Stimulated activated CD8-positive, alpha-beta memory T cell treated with anti-CD3 and anti-CD28 coated beads, Interleukin-2, amount 100 ng/mL, for 1 hour (primary cell): ENCODE measurements at places on chromosomes 4 and X.

GRCh38 chr4:7658341-7659204 is 223.8 kb upstream of the PSAPL1 start:
- DNase-seq = no peak

DNA sequence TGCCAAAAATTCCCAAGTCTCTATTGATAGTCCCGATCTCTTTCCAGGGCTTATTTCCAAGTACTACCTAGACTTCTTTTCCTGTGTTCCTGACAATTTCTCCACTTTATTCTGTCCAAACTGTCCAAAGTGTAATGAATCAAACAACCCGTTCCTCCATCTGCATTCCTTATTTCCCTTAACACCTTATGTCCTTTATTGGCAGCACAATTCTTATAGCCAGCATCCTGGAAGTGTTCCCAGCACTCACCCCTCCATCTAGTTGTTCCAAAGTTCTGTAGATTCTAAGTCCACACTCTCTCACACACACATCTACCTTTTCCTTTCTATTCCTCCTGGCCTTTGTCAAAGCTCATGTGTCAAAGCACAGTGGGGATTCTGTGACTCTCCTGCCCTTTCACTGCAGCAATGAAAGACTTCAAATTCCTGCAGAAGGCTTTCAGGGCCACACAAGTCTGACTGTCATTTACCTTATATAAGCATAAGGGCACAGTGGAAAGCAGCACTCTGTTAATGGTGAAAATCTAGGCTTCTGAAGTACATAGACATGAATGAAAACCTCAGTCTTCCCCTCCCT is 22.1 kb downstream of the LIMCH1 start:
- DNase-seq = no peak

GRCh38 chrX:20729416-20729815 is 462.7 kb upstream of the RPS6KA3 start:
- DNase-seq = no peak

DNA sequence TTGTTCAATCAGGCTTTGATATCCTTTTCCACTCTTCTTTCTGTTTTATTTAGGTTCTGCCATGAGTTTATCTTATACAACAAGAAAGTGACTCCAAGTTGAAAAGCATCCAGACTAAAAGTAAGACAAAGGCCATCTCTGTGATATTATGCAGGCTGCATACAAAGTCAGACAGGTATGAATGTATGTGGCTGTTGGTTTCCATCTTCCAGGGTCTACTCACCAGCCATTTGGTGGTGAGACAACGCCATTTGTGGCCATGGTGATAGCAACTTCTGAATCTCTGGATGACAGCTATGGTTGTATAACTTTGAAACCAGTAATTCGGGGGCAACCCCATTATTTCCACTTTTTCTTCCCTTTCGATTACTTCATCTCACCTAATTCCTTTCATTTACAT is 17.2 kb upstream of the MSL3 start:
- DNase-seq = no peak

- peak; percentile 24 for DNase-seq
These were observed at the start of gene BST1 for GRCh38 chr4:15702941-15703403. Gene BST1 (plus strand): TSS chr4:15703065. CDS start chr4:15703145, 80 bp downstream.

GRCh38 chr4:110589297-110589696 is 33.6 kb downstream of the PITX2 start:
- DNase-seq = no peak

DNA sequence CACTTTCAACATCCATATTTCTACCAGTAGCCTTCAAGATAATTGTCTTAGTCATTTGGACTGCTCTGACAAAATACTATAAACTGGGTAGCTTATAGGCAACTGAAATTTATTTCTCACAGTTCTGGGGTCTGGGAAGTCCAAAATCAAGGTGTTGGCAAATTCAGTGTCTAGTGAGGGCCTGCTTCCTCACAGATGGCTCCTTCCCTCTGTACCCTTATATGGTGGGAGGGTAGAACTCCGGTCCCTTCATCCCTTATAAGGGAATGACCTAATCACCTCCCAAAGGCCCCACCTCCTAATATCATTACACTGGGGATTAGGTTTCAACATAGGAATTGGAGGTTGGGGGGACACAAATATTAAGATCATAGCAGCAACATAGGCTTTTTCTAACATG is 7.4 kb upstream of the TBC1D25 start:
- DNase-seq = no peak

GRCh38 chr4:173074501-173074946 is 94.1 kb upstream of the GALNT7 start:
- no peak for DNase-seq

GRCh38 chr4:13990596-13991589 is 363.4 kb upstream of the BOD1L1 start:
- no peak for DNase-seq

DNA sequence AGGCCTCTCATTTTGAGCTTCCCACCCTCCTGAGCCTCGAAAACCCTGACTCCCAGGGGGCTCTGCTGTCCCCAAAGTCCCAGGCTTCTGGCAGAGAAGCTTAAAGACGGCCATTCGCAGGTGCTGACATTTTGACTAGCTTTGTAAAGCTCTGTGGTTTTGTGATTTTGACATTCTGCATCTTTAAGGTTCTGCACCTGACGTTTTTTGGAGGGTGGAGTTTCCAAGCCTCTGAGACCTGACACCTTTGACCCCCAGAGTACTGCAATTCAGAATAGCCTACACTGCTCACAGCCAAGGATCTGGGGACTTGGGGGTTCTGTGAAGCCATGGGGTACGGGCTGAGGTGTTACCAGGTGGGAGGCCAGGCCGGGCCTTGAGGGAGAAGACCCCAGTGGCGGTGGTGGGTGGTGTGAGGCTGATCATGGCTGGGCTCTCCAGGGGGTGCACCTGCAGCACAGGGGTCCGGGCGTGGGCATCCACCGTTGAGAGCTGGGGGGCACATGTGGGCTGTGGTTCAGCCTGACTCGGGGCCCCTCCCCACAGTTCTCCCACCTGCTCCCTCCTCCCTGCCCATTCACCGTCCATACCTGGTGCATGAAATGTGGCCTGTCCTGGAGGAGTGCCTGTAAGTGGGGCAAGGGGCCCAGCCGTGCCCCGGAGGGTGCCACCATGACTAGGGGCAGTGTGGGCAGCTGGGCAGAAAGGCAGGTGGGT is 7.3 kb downstream of the FOXP3 start:
- no peak for DNase-seq

DNA sequence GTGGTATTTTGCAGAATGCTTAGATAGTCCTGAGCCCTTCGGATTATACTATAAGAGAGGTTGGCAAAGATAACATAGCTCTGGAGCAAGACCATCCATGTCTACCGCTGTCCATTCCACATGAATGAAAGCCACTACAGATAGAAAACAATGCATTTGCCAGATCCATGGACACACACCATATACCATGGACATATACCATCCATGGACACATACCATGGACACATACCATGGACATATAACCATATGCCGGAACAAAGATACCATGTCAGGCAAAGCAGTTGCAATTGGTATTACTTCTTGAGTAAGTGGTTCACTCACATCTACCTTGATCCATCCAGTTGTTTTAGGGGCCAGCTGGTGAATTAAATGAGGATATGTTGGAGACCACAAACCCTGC is 53.2 kb upstream of the ATP6AP2 start:
- DNase-seq = no peak

DNA sequence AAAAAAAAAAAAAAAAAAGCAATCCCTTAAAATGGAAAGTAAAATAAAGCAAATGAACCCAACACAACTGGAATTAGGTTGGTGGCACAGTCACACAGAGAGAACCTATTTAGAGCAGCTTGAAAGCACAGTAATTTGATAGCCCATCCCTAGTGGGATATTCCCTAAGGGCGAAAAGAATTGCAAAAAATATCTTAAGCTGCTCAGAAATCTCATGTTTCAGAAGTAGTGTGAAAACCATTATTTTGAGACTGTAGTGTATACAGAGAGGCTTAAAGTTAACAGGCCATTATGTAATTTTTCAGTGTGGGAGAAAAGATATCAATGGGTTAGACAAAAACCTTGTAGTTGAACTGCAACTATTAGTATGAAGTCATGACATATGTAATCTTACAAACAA is 40.0 kb upstream of the DHX15 start:
- DNase-seq = no peak

DNA sequence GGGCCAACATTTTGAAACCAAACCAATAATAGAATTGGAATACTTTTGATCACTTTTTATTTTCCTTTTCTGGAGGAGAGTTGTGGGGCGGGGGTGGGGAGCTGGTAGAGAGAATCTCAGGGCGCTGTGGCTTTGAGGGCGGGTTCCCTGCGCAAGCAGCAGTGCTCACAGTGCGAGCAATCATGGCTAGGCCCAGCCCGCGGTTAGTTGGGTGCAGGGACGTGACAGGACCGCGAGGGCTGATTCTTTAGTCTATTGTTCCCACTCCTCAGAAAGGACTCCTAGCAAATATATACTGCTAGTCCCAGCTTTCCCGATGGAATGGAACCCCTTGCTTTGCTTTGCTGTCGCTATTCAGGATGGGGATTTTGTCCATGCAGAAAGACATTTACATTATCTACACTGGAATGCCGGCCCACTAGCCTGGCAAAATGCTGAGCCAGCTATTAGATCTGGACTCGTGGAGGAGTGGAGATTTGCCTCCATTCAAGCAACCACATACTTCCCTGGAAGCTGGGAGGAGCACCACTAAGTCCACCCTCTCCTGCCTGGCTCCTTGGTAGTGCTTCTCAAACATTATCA is 23.9 kb upstream of the APLN start:
- no peak for DNase-seq

GRCh38 chr4:4791299-4792111 is 68.0 kb upstream of the MSX1 start:
- DNase-seq = no peak

GRCh38 chr4:7055111-7055989 is 12.2 kb downstream of the TADA2B start:
- DNase-seq = no peak

DNA sequence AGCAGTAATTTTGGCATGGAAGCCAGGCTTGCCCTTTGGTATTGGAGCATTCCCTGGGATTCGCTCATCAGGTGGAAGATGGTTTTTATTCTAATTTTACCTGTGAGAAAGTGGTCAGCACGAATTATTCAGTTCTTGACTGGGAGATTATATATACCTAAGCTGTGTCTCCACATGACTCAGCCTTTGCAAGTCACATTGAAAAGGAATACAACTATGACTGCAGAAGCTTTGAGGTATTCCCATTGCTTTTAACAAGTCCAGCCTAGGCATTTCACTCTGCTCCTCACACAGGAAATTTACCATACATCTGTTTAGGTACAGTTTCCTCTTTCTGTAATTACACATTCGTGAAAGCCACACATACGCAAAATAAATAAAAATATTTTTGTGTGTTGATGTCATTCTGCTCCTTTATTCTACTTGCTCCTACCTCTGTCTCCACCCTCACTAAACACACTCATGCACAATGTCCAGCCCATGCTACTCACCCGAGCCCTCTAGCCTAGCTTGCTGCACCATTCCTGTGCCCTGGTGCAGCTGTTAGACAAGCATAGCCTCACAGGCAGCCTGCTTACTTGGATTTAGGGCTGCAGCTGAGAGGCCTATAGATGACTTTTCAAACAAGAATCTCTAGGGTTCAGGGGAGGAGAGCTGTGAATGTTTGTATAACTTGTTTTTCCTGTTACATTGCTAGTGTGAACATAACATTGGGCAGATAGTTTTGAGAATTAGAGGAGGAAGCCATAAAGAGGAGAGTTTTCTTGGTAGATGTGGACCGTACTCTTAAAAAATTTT is 504.4 kb upstream of the FAT1 start:
- DNase-seq = no peak

- no peak for DNase-seq
These were observed 1754.1 kb downstream of the C4orf33 start for GRCh38 chr4:130850019-130850524.

GRCh38 chr4:147299205-147299604 is 181.7 kb upstream of the EDNRA start:
- DNase-seq = no peak

- DNase-seq = no peak
These were observed 999 bp upstream of the CTBP1 start for GRCh38 chr4:1249731-1250526.

DNA sequence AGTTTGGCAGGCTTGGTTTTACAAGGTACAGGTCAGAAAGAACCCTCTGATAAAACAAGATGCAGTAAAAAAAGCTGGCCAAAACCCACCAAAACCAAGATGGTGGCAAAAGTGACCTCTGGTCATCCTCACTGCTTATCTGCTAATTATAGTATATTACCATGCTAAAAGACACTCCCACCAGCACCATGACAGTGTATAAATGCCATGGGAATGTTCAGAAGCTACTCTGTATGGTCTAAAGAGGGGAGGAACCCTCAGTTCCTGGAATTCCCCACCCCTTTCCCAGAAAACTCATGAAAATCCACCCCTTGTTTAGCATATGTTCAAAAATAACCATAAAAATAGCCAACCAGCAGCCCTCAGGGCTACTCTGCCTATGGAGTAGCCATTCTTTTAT is 38.1 kb upstream of the CXCL13 start:
- no peak for DNase-seq

- DNase-seq = no peak
These were observed 611.1 kb downstream of the PCDH19 start for GRCh38 chrX:99798936-99799335.
